ENCODE measurements at places on chromosomes 1 and 21. TPM values are rescaled to one million over a fixed set of nuclear protein-coding genes. Genes with fewer than 3 reads are reported as not detected.

IL10 gene
- total RNA-seq: 0.18 TPM

OR2T29 gene
- total RNA-seq: not detected

- DNase-seq: no peak
These were observed 170.3 kb downstream of the CAMTA1 start for GRCh38 chr1:6955357-6956094.

IPP gene
- total RNA-seq: 9.4 TPM

DNA sequence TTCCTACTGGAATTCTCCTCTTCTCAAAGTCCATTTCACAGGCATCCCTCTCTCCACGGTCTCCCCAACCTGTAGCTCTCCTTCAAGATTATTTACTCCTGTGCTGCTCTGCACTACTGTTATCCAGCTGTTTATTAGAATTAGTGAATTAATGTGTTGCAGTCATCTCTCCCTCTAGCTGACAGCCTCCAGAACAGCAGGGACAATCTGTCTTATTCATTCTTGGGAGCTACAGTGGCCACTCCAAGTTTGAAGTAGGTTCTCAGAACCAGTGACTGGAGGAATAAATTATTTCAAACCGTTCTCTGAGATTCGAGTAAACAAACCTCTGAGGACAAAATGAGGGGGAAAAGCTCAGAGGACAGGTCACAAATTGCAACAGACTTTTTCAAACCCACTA, 330.9 kb downstream of the RRAGC start:
- no peak for DNase-seq

DNA sequence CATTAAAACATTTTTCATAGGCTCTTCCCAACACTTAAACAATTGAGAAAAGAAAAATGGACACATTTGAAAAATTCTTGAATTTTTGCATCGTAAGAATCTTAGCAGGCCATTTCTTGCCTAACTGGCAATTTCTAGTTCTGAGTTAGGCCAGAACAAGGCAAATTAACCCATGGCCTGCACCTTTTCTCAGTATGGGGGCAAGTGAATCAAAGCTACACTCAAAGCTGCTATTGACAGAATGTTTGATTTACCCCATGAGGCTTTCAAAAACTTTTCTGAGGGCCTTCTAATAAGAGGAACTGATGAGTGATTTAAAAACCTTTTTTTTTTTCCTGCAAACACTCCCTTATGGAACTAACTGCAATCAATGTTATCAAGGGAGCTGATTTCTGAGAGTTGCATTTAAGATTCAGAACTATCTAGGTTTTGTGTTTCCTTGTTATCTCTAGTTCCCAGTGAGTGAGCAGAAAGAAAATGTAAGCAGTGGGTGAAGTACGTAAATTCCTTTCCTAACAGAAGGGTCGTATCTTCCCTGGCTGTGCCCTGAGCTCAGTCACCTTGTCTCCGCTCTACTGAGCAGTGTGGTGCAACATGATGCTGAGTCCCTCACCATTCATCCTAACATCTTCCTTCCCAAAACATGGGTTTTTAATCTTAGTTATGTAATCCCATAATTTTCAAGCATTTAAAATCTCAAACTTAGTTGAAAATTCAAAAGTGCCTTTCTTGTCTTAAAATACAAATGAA, 353.7 kb downstream of the DPYD start:
- no peak for DNase-seq

- no peak for DNase-seq
These were observed 1.9 kb upstream of the SAMSN1 start for GRCh38 chr21:14547834-14548513.

NSL1 gene
- total RNA-seq: 54.5 TPM

DNA sequence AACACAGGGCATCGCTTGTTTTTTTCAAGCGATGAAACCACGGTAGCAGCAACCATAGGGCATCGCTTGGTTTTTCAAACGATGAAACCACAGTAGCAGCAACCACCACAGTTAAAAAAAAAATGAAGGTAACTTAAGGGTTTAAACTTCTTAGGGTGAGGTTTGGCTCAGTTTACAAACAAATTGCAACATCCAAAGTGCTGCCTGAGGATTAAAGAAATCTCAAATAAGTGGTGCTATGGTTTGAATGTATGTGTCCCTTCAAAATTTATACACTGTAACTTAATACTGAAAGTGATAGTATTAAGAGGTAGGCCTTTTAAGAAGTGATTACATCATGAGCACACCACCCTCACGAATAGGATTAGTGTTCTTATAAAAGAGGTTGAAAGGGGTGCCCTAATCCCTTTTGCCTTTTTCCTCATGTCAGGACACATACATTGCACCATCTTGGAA, 6.4 kb upstream of the GBP5 start:
- no peak for DNase-seq
